AG10803 (cell line): ENCODE measurements at places on chromosomes 3 and 15.

- no peak for DNase-seq
Measured at GRCh38 chr3:153919773-153920172, 201.4 kb upstream of the ARHGEF26 start.

- DNase-seq, result no peak
Measured at GRCh38 chr3:23325466-23326065, 122.4 kb downstream of the UBE2E2 start.

DNA sequence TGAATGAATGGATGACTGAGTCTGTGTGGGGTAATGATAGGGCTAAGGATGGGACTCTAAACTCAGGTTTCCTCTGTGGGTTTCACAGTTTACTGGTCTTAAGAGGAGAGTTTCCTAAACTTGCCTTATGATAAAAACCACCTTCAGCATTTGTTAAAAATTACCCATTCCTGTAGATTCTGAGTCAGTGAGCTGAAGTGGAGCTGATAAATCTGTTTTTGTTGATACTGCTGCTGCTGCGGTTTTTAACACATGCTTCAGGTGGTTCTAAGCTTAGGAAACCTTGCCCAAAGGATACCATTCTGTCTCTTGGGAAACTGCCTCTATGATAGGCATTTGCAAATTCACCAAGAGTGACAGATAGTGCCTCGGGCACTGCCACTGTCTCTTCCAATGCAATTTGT, 52.6 kb downstream of the MECOM start:
- no peak for DNase-seq

GRCh38 chr3:184157206-184157605, 2.0 kb downstream of the DVL3 start:
- DNase-seq, result no peak

DNA sequence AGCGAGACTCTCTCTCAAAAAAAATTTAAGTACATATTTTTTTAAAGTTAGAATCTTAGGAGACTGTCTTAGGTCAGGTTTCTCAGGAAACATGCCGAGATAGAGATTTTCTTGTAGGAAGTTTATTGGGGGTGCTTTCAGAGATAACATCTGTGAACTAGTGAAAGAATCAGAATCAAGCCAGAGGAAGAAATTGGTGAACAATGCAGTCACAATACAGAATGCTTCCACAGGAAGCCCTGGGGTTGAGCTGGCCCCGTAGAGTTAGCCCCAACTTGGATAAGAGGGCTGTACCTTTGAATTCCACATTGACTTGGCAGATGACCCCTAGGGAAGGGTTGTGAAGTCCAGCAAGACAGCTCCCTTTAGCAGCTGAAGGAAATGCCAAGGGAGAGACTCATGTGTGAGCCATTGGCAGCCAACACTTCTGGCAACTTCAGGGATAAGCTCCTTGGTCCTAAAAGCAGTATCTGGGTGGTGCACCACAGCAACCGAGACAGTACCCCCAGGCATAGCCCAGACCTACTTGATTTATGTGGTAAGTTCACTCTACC, 7.1 kb upstream of the PLCB2 start:
- DNase-seq, result peak; percentile 83

DNA sequence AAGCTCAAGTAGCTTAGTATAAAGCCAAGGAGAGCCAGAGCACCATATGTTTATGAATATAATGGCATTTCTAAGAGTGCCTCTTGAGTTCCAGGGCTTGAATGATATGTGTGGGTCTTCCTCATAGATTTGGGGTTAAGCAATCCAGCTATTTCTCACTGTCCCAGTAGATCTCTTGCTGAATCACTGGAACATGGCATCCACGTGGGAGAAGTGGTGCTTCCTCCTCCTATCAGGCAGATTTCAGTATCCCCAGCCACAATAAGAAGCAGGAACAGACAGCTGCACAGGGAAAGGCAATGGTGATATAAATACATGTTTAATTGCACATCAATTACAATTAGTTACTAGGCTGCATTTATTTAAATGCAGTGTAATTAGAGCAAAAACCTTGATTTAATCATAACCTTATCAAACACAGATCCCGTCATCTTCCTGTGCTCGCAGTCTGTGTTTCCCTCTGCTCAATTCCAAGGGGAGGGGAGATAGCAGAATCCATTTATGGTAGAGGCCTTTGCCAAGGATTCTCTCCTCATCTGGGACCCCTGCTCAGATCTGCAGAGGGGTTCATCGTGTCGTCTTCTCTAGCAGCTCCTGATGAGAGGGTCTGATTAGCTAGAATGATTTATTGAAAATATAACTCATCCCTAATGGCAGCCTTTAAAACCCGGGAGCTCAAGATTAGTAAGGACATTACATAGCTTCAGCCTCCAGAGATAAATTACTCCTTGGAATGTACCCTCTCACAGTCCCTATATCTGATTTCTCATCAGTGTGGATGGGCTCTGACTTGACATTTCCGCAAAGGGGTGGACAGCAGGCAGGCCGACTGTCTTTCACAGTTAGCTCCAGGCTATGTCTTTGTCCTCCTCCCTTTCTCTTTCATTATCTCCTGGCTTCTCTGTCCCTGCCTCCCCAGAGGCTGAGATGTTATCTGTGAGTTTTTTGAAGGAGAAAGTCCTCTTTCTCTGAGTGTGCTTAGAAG, 775.9 kb downstream of the AGBL1 start:
- peak; percentile 2 for DNase-seq
